ENCODE measurements at places on chromosomes 7 and 10.
A peak's percentile ranks its signal among the peaks of the same experiment; 100 is the strongest.

DNA sequence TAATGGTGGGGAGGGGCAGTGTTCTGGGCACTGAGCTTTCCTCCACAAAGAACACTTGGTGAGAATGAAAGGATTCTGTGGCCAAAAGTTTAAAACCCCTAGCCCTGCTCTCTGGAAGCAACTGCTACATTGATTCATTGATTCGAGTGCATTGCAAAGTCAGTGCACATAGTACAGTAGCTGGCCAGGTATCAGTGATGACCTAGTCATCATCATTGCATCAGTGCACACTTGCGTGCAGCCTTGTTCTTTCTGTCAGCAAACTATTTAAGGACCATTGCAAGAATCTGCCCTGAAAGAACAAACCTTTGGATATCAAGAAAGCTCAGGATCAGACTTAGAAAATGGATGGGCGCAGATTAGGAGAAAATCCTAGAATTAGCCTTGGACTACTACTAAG is 47.4 kb downstream of the CUL1 start:
- DNase-seq: no peak

- no peak for DNase-seq
Observed at GRCh38 chr7:84469034-84469433, 274.4 kb upstream of the SEMA3A start.

DNA sequence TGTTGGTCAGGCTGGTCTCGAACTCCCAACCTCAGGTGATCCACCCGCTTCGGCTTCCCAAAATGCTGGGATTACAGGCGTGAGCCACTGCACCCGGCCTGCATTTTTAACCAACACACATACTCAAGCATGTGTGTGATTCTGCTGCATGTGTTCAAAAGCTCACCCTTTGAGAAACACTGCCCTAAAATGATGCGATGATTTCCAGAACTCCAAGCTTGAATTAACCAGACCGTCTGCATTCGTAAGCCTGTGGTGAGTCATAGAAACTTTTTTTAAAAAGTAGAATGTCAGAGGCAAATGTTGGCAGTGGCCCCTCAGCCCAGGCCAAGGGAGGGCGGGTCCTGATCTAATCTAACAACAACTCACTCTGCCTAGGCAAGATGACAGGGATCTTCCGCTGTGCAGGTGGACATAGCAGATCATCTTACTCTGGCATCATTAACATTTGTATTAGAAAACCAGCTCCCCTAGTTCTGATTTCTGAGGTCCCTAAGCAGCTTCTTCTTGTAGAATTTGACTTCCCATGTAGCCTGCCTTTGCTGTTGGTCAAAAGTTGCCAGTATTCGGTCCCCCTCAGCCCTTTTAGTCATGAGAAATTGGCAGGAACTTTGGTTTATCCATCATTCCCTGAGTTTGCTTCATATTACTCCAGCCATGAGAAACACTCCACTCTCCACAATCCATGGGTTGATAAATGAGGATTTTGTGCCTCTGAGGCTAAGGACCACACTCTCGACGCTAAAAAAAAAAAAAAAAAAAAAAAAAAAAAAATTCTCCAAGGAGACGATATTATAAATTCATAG is 190.4 kb downstream of the SKIDA1 start:
- DNase-seq: peak; percentile 23

DNA sequence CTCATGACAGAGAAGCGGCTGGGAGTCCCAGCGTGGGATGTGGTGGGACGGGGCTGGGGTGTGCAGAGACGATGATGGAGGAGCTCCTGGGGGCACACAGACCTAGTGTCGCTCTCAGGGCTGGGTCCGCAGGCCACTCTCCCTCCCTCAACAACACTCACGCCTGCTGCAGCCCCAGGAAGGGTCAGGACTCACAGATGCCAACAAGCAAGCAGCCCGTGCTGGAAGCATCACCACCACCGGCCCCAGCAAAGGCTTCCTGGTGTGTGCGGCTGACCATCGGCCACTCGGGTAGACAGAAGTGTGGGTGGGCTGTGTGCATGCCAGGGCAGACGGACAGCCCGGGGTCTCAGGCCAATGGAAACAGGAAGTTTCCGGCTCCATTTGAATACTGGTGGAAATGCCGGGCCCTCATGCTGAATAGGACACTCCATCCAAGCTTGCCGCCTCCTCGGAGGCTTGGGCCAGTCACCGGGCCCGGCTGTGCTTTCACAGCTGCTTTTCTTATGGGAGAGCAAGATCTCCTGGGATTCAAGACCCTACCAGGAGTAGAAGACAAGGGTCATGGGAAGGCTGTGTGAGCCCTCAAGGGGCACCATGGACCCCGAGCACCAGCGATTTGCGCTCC is 178.1 kb downstream of the ELFN1 start:
- DNase-seq: no peak

- no peak for DNase-seq
Observed at GRCh38 chr10:123391275-123392028, 237.2 kb downstream of the BUB3 start.

- no peak for DNase-seq
Observed at GRCh38 chr7:10116511-10116910, 857.2 kb upstream of the PHF14 start.

GRCh38 chr10:82377608-82378007 is 502.6 kb downstream of the NRG3 start:
- DNase-seq: no peak

DNA sequence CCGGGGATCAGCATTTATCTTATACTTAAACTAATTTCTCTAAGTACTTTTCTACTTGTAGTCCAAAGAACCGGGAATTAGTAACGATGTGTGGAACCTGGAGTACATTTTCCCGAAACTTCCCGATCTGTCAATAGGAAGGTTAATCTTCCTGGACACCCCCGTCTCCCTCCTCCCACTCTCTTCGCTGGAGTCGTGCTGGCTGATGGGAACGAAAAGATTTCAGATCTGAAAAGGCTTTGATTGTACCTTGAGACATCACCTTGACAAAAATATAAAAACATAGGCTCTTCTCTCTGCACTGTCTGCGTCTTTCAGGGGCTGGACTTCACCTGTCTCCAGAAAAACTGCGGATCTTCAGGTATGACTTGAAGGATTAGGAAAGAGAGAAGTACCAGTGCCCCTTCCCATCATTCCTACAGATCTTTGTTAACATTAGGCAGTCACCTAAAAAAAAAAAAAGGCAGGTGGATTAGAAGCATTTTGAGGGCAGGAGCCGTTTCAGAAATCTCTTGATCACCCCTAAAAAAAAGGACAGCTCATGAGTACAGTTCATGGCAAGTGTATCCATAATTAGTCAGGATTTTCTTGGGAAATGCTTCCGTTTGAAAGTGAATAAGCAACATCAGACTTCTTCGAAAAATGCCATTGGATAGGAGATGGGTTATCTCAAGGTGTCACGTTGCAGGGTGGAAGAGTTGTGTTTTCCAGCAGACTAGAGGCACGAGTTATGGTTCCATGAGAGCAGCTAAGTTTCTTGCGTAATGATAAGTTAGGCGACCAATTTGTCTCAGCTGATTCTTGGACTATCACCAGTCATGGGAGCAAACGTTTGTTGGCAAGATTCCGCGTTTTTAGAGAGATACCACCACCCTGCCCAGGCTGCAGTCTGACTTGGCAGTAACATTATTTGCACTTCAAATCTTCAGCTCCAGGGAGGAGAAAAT is 7.8 kb upstream of the BAMBI start:
- no peak for DNase-seq

GRCh38 chr10:90923111-90923731 is 2.3 kb upstream of the ANKRD1 start:
- DNase-seq: no peak

DNA sequence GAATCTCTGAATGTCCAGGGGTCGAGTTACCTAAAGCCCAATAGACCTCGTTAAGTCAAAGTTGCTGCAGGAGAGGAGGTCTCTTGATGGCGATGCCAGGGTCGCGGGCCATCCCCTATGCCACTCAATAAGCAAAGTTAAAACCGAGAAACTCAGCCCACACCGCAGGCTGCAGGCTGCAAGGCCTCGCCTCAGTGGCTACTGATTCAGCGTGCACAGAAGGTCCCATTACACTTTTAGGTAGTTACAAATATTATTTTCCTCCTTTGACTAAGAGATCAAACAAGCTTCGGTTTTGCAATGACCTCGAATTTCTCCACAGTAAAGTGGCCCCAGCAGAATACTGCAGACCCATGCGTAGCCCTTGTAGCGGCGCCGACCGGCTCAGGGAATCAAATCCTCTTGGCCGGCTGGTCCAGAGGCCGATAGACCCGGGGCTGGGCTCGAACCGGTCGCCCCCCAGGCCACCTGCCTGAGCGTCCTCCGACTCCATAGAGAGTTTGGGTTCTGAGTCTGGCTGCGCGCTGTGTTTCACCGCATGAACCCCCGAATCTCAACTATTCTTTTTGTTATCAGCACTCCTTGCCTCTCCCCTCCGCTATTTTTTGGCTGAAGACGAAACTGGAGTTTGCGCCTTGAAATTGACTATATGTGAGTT is 2.3 kb downstream of the C1QL3 start:
- no peak for DNase-seq

DNA sequence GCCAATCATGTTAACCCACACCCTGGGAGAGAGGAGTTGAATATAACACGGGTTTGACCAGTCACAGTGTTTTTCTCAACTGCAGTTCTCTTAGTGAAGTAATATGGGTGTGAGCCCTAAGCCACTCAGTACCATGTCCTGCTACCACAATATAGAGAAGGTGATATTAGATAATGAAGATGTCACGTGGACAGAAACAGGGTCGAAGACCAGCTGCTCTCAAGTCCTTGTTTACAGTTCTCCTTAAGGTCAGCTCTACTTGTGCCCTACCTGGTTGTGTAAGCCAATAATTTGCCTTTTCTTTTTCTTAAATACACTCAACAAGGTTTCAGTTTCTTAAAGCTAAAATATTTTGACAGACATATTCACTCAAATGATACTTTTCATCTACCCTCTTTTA is 128.3 kb upstream of the POT1 start:
- DNase-seq: no peak

DNA sequence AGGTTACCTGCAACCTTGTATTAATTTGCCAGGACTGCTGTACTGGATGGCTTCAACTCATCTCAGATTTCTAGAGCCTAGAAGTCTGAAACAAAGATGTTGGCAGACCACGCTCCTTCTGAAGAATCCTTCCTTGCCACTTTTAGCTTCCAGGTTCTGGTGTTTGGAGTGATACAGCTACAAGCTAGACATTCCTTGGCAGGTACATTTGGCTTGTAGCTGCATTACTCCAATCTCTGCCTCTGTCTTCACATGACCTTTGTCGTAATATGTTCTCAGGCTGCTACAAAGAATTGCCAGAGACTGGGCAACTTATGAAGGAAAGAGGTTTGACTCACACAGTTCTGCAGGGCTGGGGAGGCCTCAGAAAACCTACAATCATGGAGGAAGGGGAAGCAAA is 146.3 kb downstream of the GALNT17 start:
- DNase-seq: no peak

DNA sequence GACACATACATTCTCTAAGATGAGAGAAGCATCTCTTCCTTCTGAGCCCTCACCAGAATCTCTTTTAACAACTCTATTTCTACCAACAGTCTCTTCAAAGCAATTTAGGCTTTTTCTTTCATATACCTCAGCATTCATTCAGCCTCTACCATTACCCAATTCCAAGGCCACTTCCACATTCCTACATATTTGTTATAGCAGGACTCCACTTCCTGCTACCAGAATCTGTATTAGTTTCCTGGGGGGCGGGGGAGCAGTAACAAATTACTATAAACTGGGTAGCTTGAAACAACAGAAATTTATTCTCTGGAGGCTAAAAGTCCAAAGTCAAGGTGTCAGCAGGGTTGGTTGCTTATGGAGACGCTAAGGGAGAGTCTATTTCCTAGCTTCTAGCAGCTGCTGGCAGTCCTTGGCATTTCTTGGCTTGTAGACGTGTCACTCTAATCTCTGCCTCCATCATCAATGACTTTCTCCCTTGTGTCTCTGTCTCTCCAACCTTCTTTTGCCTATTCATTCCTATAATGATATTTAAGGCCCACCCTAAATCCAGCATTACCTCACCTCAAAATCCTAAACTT is 7.4 kb downstream of the PRPS1L1 start:
- no peak for DNase-seq

GRCh38 chr7:54841772-54842697 is 83.0 kb upstream of the SEC61G start:
- DNase-seq: peak; percentile 2

DNA sequence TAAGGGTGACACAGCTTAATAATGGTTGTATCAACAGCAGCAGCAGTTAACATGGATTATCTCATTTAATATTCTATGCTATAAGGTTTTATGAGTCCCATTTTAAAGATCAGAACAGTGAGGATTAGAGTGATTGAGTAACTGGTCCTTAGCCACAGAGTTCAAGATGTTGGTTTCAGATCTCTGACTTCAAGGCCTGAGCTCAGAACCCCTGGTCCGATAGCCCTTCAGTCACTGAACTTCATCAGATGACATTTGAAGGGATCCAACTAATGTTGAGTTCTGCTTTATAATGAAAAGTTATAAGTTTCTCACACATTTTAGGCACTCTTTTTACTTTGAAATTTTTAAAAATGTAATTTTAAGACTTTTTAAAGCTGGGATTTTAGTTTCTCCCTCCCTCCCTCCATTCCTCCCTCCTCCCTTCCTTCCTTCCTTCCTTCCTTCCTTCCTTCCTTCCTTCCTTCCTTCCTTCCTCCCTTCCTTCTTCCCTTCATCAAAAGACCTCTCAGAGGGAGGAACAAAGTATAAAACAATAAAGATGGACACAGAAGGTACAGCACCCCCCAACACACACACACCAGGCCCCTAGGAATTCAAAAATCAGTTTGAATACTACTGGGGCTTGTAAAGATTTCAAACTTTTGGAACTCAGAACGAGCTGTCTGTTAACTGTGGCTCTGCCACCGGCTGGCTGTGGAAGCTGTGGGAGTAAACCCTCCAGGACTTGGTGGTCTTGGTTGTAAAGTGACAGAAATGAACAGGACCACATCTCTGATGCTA is 206.9 kb upstream of the AGK start:
- no peak for DNase-seq

DNA sequence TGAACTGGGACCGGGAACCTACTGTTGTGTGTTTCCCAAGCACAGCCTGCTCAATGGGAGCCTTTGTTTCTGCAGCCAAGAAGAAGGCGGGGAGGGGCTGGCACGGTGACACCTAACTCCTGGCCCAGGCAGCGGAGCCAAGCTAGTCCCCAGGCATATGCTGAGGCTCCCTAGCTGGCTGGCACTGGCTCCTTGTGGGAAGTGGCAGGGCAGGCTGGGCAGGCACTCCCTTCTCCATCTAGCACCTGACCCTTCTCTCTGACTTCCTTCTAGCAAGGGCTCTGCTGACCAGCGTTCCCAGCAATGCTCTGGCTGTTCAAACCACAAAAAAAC is 325.0 kb downstream of the PLXNA4 start:
- no peak for DNase-seq

DNA sequence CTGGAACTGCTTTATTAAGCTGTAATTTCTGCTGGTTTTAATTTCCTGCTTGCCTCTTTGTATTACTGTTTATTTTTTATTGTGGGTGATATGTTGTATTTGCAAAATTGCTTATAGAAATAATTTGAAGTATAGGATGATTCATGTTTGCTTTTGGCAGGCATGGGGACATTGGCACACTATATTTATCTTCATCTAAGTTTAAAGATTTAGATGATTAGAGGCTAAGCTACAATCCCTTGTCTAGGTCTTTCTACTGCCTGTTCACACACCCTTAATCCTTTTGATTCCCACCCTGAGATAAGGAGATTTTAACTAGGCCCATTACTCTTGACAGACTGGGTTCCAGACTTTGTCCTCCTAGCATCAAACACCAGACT is 182.8 kb upstream of the KAT6B start:
- DNase-seq: no peak

- DNase-seq: no peak
Observed at GRCh38 chr10:10830293-10830986, 187.2 kb upstream of the CELF2 start.

All from common myeloid progenitor, CD34-positive (primary cell).